ENCODE measurements at places on chromosomes 4 and X.

GRCh38 chr4:42397635-42398170 is 415 bp downstream of the SHISA3 start:
- no peak for DNase-seq

GRCh38 chr4:149292425-149293007 is 523.1 kb downstream of the IQCM start:
- no peak for DNase-seq

DNA sequence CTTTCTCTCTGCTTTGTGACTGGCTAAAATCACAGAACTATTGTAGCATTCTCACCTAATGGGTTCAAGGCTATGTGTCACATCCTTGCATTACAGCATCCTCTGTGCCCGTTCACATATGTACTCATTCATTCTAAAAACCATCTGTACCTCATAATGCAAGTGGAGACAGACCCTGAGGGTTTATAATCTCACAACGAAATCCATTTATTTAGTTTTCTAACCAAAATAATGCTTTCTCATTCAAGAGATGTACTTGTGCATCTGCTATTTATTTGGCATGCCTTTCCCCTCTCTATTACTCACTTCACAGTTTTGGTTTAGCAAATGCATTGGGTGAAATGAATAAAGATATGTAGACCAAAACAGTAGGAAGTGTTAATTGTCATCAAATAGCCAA is 261.5 kb downstream of the DCHS2 start:
- no peak for DNase-seq

DNA sequence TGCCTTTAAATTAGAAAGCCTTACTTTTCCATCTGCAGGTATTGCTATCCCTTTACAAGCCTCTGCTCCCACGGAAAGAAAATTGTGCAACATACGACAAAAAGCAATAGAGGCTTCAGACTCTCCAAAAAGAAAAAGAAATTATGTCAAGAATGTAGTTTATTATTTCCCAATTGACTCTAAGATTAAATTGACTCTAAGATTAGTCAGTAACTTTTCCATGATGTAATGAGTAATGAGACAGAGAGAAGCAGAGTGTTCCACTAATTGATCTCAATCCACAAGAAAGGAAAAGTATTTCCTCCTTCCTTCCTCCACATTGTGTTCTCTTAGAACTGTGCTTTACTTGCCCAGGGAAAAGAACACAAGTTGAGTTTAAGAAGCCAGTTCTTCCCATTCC is 345.7 kb upstream of the HS3ST1 start:
- no peak for DNase-seq

DNA sequence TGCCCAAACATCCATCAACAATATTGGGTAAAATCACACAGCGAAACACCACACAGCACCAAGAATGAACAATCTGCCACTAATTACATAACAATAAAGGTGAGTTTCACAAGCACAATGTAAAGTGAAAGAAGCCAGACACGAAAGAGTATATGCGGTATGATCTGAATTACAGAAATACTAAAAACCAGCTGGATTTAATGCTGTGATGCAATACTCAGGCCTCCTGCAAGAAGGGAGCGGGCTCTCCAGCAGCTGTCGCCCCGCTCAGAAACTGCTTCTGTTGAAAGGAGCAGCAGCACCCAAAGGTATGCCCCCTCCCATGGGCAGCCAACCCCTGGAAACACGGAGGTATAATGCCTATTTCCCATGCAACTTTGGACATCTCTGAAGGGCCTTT is 77.0 kb downstream of the PAPSS1 start:
- no peak for DNase-seq

DNA sequence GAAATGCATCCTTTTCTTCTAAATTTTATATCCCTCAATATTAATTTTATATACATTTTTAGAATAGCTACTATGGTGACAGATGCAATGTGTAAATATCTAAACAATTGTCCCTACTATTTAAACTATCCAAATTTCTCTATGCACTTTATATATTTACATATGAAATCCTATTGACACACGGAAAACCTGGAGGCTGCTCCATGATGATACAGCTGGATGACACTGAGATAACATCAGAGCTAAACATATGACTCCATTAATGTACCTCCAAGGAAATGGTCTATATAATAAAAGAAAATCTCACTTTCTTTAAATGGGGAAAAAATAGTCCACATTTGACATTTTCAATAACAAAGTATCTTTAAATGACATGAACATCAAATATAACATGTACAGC is 43.7 kb downstream of the DDX60 start:
- no peak for DNase-seq

GRCh38 chr4:178481564-178481963 is 1039.3 kb upstream of the AGA start:
- no peak for DNase-seq

DNA sequence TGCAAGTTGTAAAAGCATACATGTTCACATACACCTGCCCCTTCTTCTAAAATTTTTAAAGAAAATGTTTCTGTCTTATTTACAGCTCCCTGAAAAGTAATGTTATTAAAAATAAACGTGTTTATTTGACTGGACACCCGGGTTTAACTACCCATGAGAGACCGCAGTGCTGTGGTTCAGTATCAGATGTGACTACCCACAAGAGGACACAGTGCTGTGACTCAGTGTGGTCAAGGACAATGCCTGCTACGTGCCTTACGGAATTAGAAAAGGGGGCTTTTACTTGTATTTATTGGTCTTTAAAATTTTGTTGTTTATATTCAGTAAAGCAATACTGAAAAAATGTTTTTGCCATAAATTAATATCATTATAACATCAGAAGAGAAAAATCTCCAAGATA is 641.4 kb downstream of the TRIML1 start:
- DNase-seq: no peak

GRCh38 chrX:130109429-130110378 is 593 bp downstream of the ELF4 start:
- no peak for DNase-seq

GRCh38 chr4:158046345-158046744 is 126.5 kb downstream of the GASK1B start:
- no peak for DNase-seq

- no peak for DNase-seq
Measured at GRCh38 chrX:53442322-53442631, 8.1 kb upstream of the HSD17B10 start.

DNA sequence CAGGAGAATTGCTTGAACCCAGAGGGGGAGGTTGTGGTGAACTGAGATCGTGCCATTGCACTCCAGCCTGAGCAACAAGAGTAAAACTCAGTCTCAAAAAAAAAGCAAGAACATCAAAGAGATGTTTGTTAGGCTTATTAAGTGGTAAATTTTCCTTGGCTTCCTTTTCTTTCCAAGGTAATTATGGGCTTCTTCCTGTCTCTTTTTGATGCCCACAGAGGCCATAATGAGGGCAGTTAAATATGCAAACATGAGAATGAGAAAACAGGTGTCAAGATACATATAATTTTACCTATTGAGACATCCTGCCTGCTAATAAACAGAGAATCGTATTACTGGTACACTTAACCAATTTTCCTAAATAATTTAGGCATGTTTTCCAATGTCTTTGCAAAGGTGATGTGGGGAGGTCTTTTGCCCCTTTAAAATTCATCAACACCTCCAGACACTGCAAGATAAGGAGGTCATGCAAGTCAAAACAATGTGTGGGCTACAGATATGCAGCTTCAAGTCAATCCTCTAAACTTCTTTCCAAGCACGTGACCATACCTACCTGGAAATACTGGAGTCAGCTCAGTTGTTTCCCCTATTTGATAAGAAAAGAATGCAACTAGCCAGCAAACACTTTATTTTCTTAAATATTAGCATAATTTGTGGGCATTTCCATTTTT is 2.7 kb downstream of the SLC39A8 start:
- DNase-seq: no peak

DNA sequence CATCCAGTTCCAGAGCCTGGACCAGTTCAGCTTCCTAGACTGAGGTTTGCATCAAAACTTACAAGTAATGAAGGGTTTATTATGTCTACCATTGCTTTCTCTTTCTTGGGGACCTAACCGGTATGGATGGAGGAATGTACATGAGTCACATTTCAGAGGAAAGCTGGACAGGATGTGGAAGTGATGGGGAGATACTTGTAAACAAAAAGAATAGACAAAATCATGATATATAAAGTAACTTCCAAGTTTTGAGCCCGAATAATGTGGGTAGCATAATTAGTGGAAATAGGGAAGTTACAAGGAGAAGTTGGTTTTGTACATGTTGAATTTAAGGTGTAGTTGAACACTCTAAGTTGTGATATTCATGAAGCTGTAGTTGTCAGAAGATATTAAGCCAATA is 15.0 kb downstream of the FNIP2 start:
- no peak for DNase-seq

- no peak for DNase-seq
Measured at GRCh38 chr4:137601934-137602333, 69.6 kb upstream of the PCDH18 start.

GRCh38 chr4:1973218-1973617 is 35.6 kb downstream of the NELFA start:
- no peak for DNase-seq

GRCh38 chrX:155086202-155086840 is 15.0 kb downstream of the BRCC3 start:
- no peak for DNase-seq

DNA sequence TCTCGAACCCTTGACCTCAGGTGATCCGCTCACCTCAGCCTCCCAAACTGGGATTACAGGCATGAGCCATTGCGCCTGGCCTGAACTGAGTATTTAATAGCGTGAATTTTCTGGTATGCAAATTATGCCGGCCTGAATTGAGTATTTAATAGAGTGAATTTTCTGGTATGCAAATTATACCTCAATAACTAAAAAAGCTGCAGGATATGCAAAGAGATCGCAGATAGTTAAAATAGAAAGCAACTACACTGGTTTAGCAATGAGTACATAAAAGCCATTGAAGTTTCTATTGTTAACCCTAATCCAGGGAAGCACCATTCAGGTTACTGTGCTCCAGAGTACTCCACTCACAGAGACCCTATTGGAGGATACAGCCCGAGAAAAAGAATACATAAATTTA is 22.8 kb downstream of the FBXW7 start:
- DNase-seq: no peak

DNA sequence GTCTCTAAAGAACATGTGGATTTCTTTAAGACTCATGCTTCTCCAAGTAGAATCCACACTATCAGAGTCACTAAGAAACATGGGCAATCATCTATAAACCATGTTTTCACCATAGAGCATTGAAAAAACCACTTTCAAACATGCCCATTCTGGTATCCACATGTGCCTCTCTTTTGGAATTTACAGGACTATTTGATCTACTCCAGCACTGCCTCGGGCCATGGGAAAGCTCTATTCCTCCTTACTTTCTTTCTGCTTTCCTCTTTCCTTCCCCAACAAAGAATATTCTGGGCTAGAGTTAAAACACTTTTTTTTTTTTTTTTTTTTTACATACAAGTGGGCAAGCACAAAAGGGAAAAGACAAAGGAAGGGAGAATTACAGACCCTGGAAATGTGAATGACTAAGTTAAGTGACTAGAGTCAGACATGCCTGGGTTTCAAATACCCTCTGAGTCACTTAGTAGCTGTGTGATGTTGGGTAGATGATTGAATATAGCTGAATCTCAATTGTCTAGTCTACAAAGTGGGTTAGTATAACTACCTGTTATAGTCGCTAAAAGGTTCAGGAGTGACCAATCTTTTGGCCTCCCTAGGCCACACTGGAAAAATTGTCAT is 847.7 kb upstream of the INTU start:
- no peak for DNase-seq

- DNase-seq: no peak
Measured at GRCh38 chrX:29555465-29556091, 659.8 kb upstream of the MAGEB2 start.

DNA sequence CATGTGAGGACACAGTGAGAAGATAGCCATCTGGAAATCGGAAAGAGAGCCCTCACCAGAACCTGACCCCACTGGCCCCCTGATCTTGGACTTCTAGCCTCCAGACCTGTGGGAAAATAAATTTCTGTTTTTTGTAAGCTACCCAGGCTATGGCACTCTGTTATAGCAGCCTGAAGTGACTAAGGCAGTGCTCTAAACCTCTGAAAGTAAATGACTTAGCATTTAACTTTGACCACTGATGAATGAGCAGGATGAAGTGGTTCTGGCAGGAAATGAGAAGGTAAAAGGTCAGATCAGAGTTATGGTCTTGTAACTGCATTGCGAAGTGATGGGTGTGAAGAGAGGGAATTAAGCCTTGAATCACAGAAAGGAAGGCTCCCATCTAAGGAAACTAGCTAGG is 17.0 kb downstream of the GPAT3 start:
- no peak for DNase-seq

DNA sequence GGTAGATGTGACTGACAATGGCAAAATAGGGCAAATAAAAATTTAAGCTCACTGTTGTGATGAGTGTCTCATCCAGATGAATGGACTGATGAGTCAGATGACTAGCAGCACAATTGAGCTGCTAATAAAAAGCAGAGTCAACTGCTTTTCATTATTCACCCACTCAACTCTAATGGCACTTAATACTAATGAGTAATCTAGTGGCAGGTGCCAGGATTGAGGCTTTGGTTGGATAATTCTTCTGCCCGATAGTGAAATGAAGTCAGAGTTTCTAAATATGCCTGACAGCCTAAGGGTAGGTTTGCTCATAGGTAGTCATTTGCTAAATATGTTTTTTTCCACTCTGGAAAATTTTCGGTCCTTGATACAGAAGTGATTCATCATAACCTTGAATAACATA is 10.4 kb downstream of the OGT start:
- DNase-seq: no peak

DNA sequence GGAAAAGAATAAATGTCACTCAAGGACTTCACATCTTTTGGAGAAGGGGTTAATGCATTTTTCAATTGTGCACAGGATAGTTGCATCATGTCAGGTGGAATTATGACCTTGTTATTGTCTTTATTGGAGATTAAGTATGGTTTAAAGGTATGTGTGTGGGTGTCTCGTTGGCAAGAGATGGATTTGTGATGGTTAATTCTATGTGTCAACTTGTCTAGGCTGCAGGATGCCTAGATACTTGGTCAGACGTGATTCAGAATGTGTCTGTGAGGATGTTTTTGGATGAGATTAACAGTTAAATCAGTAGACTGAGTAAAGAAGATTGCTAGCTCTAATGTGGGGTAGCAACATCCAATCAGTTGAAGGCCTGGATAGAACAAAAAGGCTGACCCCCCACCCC is 42.2 kb upstream of the HSD17B10 start:
- DNase-seq: no peak

DNA sequence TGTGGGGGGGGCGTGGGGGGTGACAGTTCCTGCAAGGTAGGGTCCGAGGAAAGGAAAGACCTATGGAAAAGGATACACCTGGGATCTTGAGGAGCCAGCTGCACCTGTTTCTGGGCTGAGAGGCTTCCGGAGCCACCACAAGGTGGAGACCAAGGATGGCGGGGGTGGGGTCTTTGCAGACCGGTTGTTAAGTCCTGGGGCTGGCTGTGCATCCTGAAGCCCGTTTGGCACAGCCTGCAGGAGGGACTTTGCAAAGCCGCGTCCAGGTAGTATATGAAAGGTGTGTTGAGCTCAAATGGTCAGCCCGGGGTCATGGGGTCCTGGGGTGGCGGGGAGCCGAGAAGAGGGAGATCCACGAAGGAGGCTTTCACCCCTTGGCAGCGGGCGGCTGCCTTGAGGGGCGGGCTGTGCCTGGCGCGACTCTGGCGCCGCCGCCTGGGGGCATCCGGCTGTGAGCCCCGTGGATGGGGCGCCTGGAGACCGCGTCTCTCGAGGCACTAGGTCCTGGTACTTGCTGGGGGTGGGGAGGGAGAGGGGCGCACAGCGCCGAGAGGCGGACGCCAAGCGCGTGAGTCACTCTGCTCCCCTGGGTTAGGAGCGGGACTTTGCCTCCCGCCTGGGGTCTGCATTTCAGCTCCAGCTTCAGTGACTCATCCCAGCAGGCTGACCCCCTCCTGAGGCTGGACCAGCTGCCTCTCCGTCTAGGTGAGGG is 58.2 kb upstream of the DYNLT3 start:
- peak; percentile 0 for DNase-seq
